ENCODE measurements at places on chromosomes 7 and 10. TPM values are rescaled to one million over a fixed set of nuclear protein-coding genes. Genes with fewer than 3 reads are reported as not detected.

Gene ZNF789
- total RNA-seq = 4.0 TPM

Gene ATOH7
- not detected for total RNA-seq

Gene TMEM225B
- not detected for total RNA-seq

Gene COL17A1
- total RNA-seq = not detected

Gene NEUROG3
- not detected for total RNA-seq

Gene SPDYE8
- not detected for total RNA-seq

Gene ANK3
- total RNA-seq = 44.8 TPM

Gene GPNMB
- 11.9 TPM for total RNA-seq

Gene NKX1-2
- not detected for total RNA-seq

Gene VWDE
- not detected for total RNA-seq

Gene FGFR2
- not detected for total RNA-seq

Gene NDUFA5
- total RNA-seq = 163 TPM

Gene ZNF25
- 22.6 TPM for total RNA-seq

Gene CLRN3
- not detected for total RNA-seq

Gene CPED1
- total RNA-seq = 12.0 TPM

Gene STEAP4
- total RNA-seq = 20.3 TPM
